ENCODE measurements at places on chromosomes 11 and 22.

DNA sequence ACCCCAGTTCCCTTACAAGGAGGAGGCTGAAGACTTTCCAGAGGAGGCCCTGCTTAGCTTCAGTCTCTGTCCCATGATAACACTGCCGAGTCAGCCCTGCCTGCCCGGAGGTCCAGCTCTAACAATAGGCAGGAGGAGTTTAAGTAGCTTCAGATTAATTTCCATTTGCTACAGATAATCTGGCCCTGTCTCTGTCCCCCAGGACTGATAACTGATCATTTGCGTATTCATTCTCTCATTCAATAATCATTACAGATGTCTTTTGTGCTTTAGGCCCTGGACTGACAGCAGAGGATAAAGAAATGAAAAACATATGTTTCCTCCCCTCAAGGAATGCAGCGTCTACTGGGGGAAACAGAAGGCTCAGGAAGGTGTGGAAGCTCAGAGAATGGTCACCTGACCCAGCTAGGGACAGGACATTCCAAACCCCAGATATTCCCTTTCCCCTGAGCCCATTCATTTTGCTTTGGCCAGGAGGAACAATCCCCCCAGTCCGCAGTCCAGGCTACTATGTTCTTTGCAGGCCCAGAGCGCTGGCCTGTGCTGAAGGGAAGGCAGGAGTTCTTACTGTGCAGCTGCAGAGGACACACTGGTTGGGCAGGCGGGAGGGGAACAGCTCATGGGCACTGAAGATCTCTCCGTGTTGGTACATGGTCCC lies 20.8 kb downstream of the CHRDL2 start:
- no peak for DNase-seq

- no peak for DNase-seq
These were observed 29.1 kb upstream of the SYT7 start for GRCh38 chr11:61609980-61610366.

- no peak for DNase-seq
These were observed 310.2 kb downstream of the DLG2 start for GRCh38 chr11:85316967-85317366.

DNA sequence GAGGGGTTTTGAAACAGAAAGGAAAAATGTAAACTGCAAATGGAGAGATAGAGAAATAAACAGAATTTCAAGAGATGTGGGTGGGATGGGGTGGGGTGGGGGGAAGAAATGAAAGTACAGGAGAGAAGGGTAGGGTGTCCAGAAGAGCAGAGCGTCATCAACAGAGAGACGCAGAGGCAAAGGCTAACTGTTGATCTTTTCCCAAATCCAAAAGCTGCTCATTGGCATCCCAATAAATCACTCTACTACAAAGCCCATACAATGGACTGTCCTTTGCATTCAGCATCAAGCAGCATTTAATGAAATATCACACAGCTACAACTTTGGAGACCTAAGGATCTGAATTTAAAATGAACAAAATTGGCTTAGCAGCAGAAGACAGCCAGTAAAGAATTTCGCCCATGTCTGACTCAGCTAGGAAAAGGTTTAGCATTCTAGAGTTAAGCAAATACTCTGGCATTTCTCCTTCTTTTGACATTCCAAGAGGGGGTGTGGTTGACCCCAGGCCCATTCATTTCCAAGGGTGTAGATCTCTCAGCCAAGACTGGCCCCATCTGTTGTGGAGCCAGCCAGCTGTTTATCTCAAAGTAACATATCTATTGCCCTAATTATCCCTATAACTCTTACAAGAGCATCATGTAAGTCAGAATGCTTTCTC lies 1.5 kb downstream of the RAB30 start:
- DNase-seq, result no peak

DNA sequence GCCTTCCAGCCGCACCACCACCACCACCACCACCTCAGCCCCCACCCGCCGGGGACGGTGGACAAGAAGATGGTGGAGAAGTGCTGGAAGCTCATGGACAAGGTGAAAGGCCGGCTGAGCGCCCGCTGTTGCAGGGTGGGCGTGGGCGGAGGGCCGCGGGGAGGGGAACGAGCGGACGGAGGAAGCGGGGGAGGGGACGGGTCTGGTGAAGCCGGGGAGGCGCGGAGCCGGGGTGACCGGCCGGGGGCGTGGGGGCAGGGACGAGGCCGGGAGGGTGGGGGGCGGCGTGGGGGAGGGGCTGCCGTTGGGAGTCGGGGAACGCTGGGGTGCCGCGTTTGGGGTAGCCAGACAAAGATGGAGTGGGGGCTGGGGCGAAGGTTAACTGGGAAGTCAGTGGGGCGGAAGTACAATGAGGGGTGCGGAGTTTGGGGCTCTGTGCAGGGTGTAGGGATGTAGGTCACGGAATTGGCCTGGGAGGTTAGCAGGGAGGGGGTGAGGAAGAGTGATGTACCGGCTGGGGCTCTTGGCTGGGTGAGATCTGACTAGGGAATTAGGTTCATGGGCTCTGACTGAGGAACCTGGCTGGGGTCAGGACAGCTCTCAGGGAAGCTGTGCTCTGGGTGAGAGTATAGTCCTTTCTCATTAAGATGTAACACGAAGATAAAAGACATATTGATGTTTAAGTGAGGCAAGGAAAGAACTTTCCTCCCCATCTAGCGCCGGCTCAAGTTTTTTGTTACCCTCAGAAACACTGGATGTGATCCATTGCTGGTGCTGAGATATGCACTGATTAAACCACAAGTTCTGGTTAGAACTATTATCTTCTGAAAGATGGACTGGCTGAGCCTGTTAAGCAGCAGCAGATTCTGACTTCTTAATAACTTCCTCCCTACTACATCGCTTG lies 624 bp downstream of the CBL start:
- DNase-seq, result peak; percentile 32

GRCh38 chr22:39900306-39901227 lies at the start of gene GRAP2:
TSS of gene GRAP2 (plus strand) at chr22:39901084. CDS start at chr22:39947107, 46,023 bp downstream.
- no peak for DNase-seq

DNA sequence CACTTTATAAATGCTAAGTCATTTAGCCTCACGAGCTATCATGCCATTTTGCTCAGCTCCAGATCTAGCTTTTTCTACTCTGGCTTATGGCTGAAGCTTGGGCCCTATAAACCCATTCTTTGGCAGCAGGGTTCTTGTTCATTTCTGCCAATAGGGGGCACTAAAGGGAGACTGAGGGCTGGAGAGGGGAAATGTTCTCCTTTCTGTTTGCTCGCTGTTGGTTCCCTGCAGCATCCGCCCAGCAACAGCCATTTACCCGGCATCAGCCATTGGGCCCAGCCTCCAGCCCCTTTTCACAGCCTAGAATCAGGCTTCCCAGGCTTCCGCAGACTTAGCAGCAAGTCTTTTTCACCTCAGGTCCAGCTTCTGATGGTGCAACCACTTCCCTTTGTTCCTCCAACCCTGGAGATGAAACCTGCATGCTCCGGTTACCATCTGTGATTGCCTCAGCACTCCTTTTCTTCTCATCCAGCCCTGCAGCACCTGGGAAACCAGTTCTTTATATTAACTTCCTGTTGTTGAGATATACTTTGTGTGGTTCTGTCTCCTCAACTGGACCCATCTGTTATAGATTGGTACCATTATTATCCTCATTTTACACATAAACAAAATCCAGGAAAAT lies 4.2 kb upstream of the ME3 start:
- no peak for DNase-seq

All from T-helper 2 cell (primary cell).